Umbilical cord (tissue), 2 donors: ENCODE measurements at places on chromosomes 4 and X. TPM values are rescaled to one million over a fixed set of nuclear protein-coding genes. Genes with fewer than 3 reads are reported as not detected.

The GLRA3 gene
- total RNA-seq, result 33.0 TPM

The SPOCK3 gene
- total RNA-seq, result 8.7 TPM

The JCHAIN gene
- total RNA-seq, result not detected

- DNase-seq, result no peak
Observed at GRCh38 chrX:29545878-29546277, 669.5 kb upstream of the MAGEB2 start.

DNA sequence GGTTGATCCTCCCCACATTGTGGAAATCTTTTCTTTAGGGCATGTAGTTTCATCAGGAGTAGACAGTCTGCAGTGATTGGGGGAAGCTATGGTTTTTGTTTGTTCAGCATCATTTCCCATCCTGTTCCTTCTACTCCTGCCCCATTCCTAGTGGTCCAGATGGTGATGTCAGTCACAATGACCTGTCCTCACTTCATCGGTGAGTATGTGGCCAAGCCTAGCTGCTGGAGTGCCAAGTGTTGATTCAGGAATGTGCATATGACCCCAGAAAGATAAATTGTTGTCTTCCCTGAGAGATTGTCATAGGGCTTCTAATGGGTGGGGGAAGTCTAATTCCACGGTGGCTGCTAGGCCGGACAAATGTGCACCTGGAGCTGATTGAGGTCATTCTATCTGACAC is 130.6 kb upstream of the FAT1 start:
- no peak for DNase-seq

GRCh38 chrX:103687073-103687695 is 685 bp upstream of the MORF4L2 start:
- no peak for DNase-seq

- no peak for DNase-seq
Observed at GRCh38 chr4:113290666-113291065, 241.2 kb downstream of the ANK2 start.
